CD4-positive, alpha-beta T cell treated with Interleukin-1 beta for 1 hour (primary cell): ENCODE measurements at places on chromosomes 5 and 9.

- no peak for DNase-seq
Observed at GRCh38 chr5:1466631-1467265, 21.5 kb upstream of the SLC6A3 start.

DNA sequence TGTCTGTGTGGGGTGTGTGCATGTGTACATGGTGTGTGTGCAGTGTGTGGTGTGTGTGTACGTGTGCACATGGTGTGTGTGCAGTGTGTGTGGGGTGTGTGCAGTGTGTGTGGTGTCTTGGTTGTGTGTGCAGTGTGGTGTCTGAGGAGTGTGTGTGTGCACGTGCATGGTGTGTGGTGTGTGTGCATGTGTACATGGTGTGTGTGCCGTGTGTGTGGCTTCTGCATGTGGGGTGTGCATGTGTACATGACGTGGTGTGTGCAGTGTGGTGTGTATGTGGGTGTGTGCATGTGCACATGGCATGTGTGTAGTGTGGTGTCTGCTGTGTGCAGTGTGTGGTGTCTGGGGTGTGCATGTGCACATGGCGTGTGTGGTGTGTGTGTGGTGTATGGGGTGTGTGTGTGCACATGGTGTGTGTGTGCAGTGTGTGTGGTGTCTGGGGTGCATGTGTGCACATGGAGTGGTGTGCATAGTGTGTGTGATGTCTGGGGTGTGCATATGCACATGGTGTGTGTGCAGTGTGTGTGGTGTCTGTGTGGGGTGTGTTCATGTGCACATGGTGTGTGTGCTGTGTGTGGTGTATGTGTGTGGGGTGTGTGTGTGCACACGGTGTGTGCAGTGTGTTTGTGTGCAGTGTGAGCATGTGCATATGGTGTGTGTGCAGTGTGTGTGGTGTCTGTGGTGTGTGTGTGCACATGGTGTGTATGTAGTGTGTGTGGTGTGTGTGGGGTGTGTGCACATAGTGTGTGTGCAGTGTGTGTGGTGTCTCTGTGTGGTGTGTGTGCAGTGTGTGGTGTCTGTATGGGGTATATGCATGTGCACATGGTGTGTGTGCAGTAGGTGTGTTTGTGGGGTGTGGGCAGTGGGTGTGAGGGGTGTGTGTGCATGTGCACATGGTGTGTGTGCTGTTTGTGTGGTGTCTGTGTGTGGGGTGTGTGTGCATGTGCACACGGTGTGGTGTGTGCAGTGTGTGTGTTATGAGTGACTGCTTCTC is 40.6 kb upstream of the ZNG1F start:
- no peak for DNase-seq

GRCh38 chr9:36788534-36788933 is 215.8 kb downstream of the MELK start:
- DNase-seq: no peak

DNA sequence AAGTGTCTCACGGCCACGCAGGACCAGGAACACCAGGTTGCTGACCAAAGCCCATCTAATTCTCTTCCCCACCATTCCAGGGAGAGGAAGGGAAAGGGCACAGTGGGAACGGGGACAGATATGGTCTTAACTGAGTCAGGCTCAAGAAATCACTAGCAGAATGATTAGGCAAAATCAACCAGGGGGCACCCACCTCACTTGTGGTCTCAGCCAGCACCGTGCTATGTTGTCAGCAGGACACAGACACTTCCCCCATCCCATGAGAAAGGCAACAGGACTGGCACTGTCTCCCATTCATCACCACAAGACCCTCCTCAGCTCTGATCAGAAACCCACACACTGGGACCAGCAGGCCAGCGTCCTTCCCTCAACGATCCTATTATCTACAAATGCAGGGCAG is 2.9 kb downstream of the BICD2 start:
- DNase-seq: no peak

GRCh38 chr5:32511776-32512374 is 67.3 kb upstream of the ZFR start:
- DNase-seq: no peak
